Daoy (cell line): ENCODE measurements at places on chromosomes 5 and 9. TPM values are rescaled to one million over a fixed set of nuclear protein-coding genes. Genes with fewer than 3 reads are reported as not detected.

GRCh38 chr9:29830821-29831220, 2257.5 kb upstream of the C9orf72 start:
- no peak for DNase-seq

Gene DBH
- total RNA-seq, result not detected in 2 replicates

DNA sequence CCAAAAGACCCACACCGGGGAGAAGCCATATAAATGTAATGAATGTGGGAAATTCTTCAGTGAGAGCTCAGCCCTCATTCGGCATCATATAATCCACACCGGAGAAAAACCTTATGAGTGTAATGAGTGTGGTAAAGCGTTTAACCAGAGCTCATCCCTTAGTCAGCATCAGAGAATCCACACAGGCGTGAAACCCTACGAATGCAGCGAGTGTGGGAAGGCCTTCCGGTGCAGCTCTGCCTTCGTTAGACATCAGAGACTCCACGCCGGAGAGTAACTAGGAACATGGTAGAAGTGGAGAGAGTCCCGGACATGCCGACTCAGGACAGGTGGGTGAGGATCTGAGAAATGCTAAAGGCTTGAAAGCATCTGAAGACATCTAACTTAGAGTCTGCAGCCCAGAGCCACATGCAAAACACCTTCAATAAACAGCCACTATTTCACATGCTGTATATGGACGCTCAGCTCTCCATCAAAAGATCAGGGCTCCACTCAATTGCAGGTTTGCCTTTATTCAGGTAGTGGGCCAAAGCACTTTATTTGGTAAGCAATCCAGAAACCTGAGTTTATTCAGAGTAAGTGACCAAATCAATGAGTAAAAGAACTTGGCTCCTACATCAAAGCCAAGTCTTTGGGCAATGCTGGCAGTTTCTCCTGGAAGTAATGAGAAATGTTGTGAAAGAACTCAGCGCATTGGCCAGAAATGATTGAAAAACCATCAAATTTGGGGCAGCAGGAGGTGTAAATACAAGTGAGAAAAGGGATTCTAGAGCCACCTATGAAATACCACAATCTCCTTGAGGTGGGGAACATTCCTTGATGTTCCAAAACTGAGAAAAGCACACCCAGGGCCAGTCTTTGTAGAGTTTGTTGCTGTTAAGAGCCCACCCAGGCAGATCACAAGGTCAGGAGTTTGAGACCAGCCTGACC, 6.0 kb downstream of the RPL12 start:
- no peak for DNase-seq

- peak; percentile 50 for DNase-seq
These were observed 33.6 kb downstream of the SNX30 start for GRCh38 chr9:112784020-112784785.

GRCh38 chr5:179698935-179699615, at the start of gene CANX:
TSS of gene CANX (plus strand) at chr5:179698967. CDS start at chr5:179705682, 6,715 bp downstream.
- DNase-seq, result no peak

DNA sequence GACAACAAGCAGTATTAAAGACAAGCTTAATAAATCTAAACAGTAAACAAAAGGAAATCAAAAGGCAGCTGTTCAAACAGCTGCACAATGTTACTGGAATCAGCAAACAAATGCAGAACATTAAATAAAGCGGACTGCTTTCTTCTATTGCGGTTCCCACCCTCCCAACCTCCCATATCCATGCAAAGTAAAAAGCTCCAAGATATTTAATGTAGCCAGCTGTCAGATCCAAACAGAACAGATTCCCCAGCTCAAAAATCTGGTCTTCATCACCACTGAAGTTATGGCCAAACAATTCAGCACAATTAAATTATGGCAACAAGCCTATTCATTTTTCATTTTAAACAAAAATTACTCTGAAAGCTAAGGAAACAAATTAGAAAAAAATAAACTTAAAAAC, 75.9 kb downstream of the SLC38A9 start:
- no peak for DNase-seq
